ENCODE measurements at places on chromosomes 6 and 20.

GRCh38 chr20:37866051-37866450 lies 36.9 kb upstream of the VSTM2L start:
- no peak for DNase-seq

GRCh38 chr20:5072756-5073659 lies 46.8 kb downstream of the PCNA start:
- DNase-seq, result no peak

DNA sequence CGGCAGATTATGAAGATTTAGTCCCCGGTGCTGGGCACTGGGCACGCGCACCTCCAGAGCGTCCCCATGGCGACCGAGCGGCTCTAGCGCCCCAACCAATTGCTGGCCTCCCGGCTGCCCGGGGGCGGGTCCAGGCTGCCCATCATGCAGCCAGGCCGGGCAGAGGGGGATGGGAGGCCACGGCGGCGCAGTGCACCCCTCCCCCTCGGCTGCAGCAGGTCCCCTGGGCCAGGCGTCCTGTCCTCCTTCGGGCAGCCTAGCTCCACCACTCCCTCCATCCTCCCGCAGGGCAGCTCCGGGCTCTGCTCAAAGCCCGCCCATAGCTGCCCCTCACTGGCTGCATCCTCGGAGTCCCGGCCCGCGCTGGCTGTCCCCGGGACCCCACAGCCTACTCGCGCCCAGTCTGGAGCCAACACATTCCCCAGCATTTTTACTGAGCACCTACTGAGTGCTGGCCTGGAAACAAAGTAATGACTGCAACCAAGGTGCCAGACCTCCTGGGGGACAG lies 99.4 kb downstream of the ASXL1 start:
- no peak for DNase-seq

DNA sequence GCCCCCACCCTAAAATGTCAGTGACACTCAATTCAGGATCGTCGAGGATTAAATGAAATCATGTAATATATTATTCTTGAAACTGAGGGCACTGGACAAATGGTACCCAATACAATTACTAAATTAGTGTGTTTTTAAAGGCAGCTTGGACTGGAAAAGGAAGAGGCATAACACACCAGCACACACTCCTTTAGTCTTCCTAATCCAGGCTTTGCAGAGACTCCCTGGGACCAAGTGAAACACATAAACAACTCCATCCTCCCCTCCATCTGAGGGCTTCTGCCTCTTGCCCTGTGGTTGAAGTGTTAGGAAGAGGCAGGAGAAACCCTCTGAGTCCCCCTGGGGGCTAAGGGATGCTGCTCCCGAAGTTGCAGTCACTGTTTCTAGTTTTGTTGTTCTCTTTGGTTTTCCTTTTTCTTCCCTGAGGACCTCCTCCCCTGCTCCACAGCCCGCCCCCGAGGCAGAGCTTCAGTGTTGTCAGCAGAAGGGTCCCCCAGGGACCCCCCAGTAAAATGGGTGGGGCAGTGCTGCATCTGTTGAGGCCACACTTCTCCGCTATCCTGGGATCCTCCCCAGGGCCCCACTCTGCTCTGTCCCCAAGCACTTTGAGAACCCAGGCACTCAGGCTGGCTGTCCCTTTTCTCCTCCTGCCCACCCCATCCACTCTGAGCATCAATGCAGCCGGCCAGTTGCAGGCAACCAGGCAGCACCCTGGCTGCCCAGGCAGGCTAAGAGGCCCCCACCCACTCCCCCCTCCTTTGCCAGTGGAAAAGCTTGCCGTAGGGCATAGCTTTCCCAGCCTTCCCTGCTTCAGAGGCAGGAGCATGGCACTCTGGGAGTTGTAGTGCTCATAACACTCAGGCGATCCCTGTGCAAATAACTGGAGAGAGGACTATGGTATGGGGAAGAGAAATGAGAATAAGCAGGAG lies 5.9 kb downstream of the TMEM63B start:
- no peak for DNase-seq

DNA sequence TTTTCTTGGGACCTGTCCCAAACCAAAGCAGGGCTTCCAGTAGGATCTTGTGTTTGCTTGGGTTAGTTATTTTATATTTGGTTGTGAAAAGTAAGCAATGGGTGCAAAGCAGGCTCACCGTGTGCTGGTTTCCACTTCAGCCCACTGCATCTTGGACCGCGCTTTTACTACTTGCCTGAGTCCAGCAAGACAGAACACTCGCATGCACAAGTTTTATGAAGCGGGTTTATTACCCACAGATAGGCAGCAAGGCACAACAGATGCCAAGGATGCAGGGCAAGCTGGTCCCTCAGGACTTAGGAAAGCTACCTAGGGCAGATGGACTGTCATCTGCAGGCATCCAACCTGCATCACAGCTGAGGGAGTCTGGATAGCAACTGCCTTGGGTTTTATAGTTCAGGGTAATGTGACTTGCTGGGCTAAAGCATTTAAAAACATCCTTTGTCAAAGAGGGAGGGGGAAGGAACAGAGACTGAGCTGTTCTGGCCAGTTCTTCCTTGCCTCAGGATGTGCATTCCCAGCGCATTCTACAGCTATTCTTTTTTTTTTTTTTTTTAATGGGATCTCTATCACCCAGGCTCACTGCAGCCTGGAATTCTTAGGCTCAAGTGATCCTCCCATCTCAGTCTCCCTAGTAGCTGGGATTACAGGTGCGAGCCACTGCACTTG lies 18.5 kb downstream of the CITED2 start:
- DNase-seq, result no peak

DNA sequence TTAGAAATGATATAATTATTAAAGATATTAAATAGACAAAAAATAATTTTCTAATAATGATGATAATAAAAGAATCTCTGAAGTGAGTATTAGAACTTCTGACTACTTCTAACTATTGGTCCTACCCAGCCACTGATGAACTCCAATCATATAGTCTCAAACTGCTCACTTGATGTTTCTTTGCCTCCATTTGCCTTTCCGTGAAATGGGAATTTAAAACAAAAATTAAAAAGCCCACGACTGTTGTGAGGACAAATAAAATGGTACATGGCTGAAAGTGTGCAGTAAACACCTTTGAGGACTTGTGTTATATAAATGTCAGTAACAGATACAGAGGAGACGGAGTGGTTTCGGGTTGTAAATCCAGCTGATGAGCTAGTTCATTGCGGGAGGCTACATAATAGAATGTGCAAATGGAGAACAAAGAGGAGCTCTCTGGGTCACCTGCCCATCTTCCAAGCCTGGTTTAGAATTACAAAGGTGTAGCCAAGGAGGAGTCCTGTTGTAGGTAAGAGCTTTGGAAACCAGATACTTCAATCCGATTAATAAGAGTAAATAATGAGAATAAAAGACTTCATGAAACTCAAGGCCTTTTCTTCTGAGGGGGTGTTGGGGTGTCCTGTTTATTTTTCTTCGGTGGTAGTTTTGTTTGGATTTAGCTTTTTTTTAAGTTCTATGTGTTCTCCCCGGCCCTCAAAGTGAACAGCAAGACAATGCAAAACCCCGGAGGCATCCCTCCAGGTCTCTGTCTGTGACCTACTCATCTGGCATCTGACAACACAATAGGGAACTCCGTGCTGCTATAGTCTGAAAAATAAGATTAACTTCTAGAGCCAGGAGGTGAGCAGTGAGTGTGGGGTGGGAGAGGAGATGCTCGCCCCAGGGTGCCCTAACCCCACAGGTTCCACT lies 4.4 kb upstream of the PXDC1 start:
- no peak for DNase-seq

DNA sequence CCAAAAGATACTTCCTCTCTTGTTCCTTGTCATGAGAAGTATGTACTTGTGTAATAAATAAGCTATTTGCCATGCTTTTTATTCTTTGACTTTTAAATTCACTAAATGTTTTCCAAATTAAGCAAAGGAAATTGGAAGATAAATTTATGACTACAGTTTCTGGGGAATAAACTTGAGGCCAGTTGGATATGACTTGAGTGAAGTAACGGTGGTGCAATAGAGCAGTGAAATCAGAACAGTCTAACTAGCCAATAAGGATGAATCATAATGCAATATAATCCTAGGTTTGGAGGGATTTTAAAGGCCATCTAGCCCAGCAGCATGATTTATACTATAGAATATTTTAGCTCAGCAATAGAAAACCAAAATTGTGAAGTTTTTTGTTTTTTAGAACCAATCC lies 183.8 kb upstream of the TCF21 start:
- DNase-seq, result no peak

- DNase-seq, result no peak
These were observed 79.7 kb downstream of the SYNE1 start for GRCh38 chr6:152557502-152557901.

DNA sequence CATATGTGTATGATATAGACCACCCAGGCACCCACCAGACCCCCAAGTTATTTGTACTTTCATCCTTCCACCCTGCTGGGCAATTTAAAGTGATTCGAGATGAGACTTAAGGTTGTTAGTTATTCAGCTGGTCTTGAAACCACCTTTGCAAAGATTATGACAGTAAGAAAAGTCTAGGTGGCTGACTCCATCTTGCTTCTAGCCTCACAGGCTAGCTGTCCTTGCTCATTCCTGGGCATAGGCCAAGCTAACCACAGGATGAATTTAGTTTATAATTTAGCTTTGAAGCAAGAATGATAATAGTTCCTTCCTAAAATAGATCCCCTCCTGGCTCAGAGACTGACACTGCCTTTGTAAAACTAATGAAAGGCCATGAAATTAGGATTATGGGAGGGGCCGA lies 71.9 kb upstream of the IYD start:
- no peak for DNase-seq

GRCh38 chr6:46538800-46539480 lies 47.7 kb upstream of the RCAN2 start:
- DNase-seq, result no peak

DNA sequence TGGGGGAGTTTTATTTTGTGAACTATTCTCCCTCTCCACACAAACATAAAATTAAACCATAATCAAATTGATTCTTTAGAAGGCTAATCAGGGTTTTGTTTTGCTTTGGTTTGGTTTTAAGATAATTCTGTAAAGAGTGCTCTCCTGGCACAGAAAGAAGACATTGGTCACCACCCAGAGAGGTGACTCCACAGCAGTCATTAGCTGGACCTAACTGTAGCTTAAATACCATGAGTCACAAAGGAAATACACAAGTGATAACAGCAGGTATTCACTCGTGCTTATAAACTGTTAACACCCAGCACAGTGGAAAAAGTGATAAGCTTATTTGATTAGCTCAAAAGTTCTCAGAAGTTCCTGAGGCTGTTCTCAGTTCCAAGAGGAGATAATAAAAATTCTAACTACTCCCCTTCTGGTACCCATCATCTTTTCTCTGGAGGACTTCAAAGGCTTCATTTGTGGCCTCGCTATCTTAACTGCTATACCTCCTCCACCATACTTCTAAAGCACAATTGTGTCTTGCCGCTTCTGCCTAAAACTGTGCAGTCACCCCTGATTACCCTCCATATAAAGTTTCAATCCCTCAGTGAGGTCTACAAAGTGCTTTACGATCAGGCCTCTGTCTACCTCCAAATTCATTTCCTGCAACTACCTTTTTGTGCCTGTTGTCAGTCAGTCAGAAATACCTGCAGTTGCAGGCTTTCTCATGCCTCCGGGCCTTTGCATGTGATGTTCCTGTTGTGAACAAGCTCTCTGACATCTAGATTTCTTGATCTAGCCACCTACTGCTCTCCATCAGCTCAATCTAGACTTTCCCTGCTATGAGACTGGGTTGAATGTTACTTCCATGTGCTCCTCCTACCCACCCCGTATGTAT lies 201.1 kb downstream of the SAMD5 start:
- no peak for DNase-seq

DNA sequence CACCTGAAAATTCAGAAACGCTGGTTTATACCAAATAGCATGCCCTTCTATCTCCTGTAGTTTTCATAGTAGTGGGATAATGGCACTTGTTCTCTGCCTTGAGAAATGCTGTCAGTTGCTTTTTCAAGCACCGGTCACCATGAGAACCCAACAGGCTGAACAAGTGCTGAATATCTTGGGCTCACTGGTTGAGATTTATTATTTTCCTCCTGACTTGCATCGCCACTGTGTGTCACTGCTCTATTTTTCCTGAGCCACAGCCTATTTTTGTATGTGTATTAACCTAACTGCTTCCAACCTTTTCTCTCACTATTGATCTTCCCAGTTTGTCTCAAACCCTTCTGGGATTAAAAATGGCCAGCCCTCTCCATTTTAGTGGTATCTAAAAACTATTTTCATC lies 71.9 kb downstream of the OPN5 start:
- DNase-seq, result no peak

DNA sequence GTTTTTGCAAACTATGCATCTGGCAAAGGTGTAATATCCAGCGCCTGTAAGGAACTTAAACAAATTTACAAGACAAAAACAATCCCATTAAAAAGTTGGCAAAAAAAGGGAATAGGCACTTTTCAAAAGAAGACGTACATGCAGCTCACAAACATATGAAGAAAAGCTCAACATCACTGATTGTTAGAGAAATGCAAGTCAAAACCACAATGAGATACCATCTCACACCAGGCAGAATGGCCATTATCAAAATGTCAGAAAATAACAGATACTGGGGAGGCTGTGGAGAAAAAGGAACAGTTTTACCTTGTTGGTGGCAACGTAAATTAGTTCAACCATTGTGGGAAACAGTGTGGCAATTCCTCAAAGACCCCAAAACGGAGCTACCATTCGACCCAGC lies 54.2 kb downstream of the TSBP1 start:
- DNase-seq, result no peak

GRCh38 chr6:70241031-70241430 lies 61.9 kb downstream of the COL9A1 start:
- DNase-seq, result no peak

DNA sequence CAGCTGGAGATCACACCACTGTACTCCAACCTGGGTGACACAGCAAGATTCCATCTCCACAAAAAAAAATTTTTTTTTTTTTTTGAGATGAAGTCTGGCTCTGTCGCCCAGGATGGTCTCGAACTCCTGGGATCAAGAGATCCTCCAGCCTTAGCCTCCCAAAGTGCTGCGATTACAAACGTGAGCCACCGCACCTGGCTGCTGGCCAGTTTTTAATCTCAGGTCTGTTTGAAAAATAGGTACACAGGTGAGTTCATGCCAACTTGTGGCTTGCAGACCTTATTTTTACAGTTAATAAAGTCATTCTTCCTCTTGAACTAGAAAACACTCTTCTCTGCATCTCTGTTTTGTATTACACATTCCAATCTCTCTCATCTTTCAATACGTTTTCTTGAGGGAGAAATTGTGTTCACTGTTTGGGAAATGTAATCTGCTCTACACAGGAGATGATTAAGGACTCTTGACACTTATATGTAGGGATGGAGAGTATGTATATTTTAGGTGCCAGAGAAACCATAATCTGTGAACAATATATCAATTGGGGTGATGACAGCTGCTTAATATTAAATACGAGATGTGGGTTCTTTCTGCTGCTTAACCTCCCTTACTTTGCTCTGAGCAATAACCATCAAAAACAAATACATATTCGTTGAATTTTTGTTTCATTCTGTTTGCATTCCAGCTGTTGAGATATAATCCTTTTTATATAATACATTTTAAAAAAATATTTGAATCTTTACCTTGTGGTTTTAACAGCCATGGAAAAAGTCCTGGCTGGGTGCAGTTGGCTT lies 17.7 kb upstream of the RIPOR3 start:
- DNase-seq, result no peak

GRCh38 chr6:14720411-14721102 lies 525.3 kb upstream of the JARID2 start:
- DNase-seq, result no peak

All from GM06990 (cell line).